ENCODE measurements at places on chromosomes 3 and 15. TPM values are rescaled to one million over a fixed set of nuclear protein-coding genes. Genes with fewer than 3 reads are reported as not detected.

ST3GAL6 gene
- 75.5 TPM for polyA plus RNA-seq

LRRC31 gene
- 0.17 TPM for polyA plus RNA-seq

CCDC66 gene
- 25.5 TPM for polyA plus RNA-seq

CPNE9 gene
- polyA plus RNA-seq = not detected

NUP210 gene
- polyA plus RNA-seq = 21.2 TPM

ZNF445 gene
- polyA plus RNA-seq = 25.8 TPM

GABRR3 gene
- not detected for polyA plus RNA-seq

C3orf85 gene
- polyA plus RNA-seq = 0.27 TPM

APBA2 gene
- polyA plus RNA-seq = 11.6 TPM

GP9 gene
- polyA plus RNA-seq = 0.66 TPM

TRPM1 gene
- 0.67 TPM for polyA plus RNA-seq

CFAP161 gene
- 0.22 TPM for polyA plus RNA-seq

MEX3B gene
- 20.5 TPM for polyA plus RNA-seq

POLR2H gene
- 114 TPM for polyA plus RNA-seq

MESP1 gene
- 1.1 TPM for polyA plus RNA-seq

PLSCR2 gene
- polyA plus RNA-seq = 1.1 TPM

SCN11A gene
- polyA plus RNA-seq = 1.4 TPM

FETUB gene
- polyA plus RNA-seq = 0.14 TPM

BFSP2 gene
- polyA plus RNA-seq = not detected

DISP2 gene
- 0.18 TPM for polyA plus RNA-seq
